T-cell (primary cell): ENCODE measurements at places on chromosomes 1 and 21. TPM values are rescaled to one million over a fixed set of nuclear protein-coding genes. Genes with fewer than 3 reads are reported as not detected.

The PTPN22 gene
- total RNA-seq = 26.6 TPM

The FAM167B gene
- total RNA-seq = 0.66 TPM

The NUAK2 gene
- 38.7 TPM for total RNA-seq

The HSD3B1 gene
- total RNA-seq = not detected

The CGN gene
- 0.58 TPM for total RNA-seq

DNA sequence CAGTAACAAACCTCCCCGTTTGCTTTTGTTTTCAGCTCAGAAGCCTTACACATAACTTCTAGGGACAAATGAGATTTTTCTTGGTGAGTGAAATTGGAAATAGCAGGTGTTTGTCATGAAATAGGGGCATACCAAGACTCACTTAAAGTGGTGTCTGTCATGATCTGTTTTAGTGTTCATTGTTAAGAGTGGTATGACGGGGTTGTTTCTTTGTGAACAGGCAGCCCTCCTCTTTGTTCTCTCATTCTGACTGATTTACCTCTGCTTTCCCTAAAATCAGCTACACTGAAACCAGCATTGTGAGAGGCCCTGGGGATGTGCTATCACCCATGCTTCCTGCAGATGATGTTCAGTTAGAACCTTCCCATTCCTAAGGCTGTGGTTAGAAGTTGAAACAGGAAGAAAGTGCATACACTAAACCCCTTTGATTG is 2.5 kb upstream of the ERO1B start:
- no peaks in the 10 kb centered on the region for H3K36me3 ChIP-seq
- H3K27ac ChIP-seq = no peak overlapping the region
- no peaks in the 10 kb centered on the region for H3K27me3 ChIP-seq

DNA sequence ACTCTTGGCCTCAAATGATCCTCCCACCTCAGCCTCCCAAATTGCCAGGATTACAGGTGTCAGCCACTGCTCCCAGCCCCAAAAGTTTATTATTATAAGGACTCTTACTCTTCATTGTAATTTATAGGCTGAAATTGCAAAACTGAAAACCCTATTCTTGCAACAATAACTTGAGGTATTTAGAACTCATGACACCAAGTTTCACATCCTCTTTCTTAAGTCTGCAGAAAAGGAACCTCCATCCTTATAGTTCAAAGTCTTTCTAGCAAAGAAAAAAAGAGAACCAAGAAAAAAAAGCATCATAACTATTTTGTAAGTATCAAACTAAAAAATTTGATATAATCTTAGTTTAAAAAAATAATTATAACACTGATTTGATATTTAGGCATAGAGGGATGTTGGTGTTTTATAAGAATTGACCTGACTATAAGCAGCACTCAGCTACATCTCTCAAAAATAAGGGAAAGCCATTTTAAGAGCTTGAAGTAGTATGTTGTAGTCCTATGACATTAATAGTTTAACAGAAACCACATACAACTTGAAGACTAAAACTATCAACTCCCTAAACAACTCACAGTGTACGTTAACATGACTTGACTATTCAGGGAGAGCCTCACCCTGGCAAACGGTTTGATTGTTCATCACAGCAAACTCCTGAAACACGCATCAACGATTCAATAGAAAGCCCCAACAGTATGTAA is 122.4 kb downstream of the AKT3 start:
- no peak for DNase-seq
- H3K36me3 ChIP-seq = peaks cover 4% of the 10 kb centered on the region
- no peak overlapping the region for H3K27ac ChIP-seq
- no peaks in the 10 kb centered on the region for H3K4me1 ChIP-seq

GRCh38 chr1:218456444-218456843 is 111.3 kb downstream of the TGFB2 start:
- no peaks in the 10 kb centered on the region for H3K36me3 ChIP-seq
- H3K27me3 ChIP-seq = no peaks in the 10 kb centered on the region
- DNase-seq = no peak
- H3K4me1 ChIP-seq = no peaks in the 10 kb centered on the region
- H3K4me3 ChIP-seq = no peak overlapping the region

- no peak for DNase-seq
- H3K27ac ChIP-seq = no peak overlapping the region
- no peaks in the 10 kb centered on the region for H3K27me3 ChIP-seq
- peaks cover 9% of the 10 kb centered on the region for H3K4me1 ChIP-seq
Measured at GRCh38 chr1:99786751-99787501, 20.5 kb upstream of the FRRS1 start.

DNA sequence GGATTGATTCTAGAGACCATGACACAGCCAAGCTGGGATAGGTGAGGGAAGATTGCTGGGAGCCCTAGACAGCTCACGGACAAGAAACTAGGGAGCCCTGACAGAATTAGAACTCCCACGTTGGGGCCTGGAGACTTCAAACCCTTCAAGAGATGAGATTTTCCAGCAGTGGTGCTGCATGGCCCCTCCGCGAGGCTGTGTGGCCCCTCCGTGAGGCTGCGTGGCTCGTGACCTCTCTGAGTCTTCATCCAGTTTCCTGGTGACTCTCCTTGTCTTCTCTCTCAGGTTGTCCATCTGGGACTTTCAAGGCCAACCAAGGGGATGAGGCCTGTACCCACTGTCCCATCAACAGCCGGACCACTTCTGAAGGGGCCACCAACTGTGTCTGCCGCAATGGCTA is 109.9 kb downstream of the LACTBL1 start:
- no peaks in the 10 kb centered on the region for H3K36me3 ChIP-seq
- no peak overlapping the region for H3K4me3 ChIP-seq
- no peaks in the 10 kb centered on the region for H3K4me1 ChIP-seq
- DNase-seq = no peak

DNA sequence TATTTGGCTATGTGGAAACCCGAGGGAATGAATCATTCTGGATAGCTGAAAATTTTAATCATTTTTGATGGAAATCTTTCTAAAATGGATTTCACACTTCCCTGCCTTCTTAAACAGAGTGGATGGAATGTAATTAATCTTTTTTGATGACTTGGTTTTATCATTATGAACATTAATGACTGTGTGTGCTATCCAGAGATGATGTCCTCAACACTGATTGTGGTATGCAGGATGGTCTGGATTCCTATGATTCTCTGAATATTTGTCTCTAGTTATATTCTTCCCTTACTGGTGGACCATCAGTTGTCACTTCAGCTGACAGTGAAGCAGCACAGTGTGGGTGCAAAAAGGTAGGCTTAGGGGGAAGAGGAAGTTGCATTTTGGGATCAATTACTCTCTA is 513.5 kb downstream of the LMO4 start:
- no peak for DNase-seq
- no peak overlapping the region for H3K27ac ChIP-seq
- no peaks in the 10 kb centered on the region for H3K4me1 ChIP-seq
- no peaks in the 10 kb centered on the region for H3K36me3 ChIP-seq
- no peak overlapping the region for H3K4me3 ChIP-seq

- no peak within 1 kb of the TSS for H3K27ac ChIP-seq
- H3K4me1 ChIP-seq = peaks cover 2% of the 10 kb centered on the region
- H3K27me3 ChIP-seq = peaks cover 14% of the 10 kb centered on the region
- no peak within 1 kb of the TSS for H3K4me3 ChIP-seq
Measured at GRCh38 chr1:209937996-209938959, at the start of gene SYT14. Gene SYT14, plus strand, starts transcription at chr1:209938217. Its CDS starts 48 bp downstream, at chr1:209938265.

DNA sequence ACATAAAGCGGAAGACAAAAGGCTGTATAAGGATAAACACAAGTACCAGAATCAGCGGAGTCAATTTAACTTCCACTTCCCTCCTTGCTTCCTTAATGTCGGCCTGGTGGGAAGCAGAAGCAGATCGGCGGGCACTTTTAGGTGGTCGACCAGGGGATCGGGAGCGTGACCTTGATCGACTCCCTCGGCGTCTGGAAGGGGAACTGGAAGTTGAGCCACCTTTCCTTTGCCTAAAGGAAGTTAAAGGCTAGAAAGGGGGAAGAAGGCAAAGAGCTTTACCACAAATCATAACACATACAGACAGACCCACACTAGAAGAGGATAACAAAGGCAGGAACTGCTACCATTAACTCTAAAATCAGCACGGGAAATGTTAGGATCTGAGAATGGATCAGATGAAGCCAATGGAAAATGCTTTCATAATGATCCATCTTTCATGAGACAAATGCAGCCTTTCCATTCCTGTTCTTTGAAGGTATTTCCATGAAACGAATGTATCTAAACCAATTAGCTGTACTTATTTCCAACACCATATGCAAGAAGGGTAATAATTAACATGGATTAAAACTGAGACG is 5.7 kb downstream of the LBR start:
- H3K4me1 ChIP-seq = peaks cover 40% of the 10 kb centered on the region
- H3K4me3 ChIP-seq = no peak overlapping the region
- H3K27ac ChIP-seq = no peak overlapping the region
- peaks cover 6% of the 10 kb centered on the region for H3K36me3 ChIP-seq
- no peaks in the 10 kb centered on the region for H3K27me3 ChIP-seq
- no peak for DNase-seq

GRCh38 chr1:175673371-175674150 is 69.8 kb downstream of the TNR start:
- H3K27ac ChIP-seq = no peak overlapping the region
- H3K4me3 ChIP-seq = no peak overlapping the region
- no peaks in the 10 kb centered on the region for H3K36me3 ChIP-seq
- H3K4me1 ChIP-seq = no peaks in the 10 kb centered on the region

DNA sequence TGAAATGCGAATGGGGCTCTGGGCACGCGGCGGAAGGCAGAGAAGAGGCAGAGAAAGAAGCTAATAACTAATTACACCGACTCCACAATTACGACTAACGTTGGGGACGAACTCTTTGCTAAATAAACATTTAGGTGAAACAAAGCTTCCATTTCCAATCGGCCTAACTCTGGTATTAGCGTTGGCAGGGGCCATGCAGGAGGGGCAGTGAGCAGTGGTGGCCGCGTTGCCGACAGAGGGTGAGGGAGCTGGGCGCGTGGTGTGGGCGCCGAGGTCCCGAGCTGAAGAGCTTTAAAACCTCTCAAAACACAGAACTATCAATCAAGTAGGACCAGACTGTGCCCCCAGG is 553 bp upstream of the NDUFV3 start:
- no peaks in the 10 kb centered on the region for H3K27me3 ChIP-seq
- peak overlapping the region; percentile 80 for H3K27ac ChIP-seq
- H3K4me1 ChIP-seq = peaks cover 20% of the 10 kb centered on the region
- no peaks in the 10 kb centered on the region for H3K36me3 ChIP-seq
- peak overlapping the region; percentile 58 for H3K4me3 ChIP-seq

DNA sequence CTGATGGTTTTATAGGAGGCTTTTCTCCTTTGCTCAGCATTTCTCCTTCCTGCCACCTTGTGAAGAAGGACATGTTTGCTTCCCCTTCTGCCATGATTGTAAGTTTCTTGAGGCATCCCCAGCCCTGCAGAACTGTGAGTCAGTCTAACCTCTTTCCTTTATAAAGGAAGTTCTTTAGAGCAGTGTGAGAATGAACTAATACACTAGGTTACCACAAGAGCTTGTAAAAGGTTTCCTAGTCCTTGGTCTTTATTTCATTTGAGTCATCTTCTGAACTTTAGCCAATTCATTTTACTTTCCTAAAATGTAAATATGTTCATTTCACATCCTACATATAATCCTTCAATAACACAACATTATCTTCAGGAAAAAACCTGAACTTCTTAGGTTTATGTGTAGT is 365.3 kb downstream of the HHIPL2 start:
- no peaks in the 10 kb centered on the region for H3K27me3 ChIP-seq
- H3K4me3 ChIP-seq = no peak overlapping the region
- DNase-seq = no peak
- no peaks in the 10 kb centered on the region for H3K36me3 ChIP-seq

DNA sequence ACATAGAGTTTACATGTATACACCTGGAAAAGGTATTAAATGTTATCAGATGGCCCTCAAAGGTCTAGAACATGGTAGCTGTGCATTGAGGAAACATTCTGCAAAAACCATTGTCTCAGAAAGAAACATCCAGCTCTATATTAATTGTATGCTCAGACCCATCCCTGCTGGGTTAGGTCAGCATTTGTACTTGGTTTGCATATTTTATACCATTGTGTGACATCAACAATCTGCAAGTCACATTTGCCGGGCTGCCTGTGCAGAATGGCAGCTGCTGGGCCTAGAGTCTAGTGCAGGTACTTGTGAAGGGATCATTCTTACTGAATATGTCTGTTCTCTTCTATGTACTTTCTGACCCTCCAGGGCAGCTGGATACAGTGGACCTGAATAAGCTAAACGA is 43.9 kb upstream of the LAMC2 start:
- H3K36me3 ChIP-seq = no peaks in the 10 kb centered on the region
- H3K27me3 ChIP-seq = no peaks in the 10 kb centered on the region
- no peak overlapping the region for H3K4me3 ChIP-seq
- no peak overlapping the region for H3K27ac ChIP-seq
- DNase-seq = no peak

DNA sequence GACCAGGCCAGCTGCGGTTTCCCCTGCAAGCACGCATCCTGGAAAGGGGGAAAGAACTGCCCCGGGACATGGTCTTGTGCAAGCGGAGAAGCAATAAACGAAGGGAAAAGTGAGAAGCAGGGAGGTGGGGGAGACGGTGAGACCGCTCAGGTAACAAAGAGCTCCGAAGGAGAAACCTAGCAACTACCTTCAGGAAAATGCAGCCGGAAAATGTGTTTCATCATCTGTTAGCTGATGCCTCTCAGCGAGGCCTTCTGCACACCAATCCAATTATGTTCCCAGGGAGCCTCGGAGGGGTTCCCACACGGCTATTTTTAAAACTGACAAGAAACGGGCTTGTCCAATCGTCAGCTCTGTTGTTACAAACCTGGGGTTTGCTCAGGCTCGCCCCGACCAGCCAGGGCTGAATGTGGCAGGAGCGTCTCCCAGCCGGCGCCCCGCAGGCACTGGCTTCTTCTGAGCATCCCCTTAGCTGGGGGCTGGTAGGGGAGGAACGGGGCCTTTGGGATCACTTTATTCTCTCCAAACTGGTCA is 3.4 kb downstream of the RIPK4 start:
- peaks cover 33% of the 10 kb centered on the region for H3K4me1 ChIP-seq
- H3K4me3 ChIP-seq = no peak overlapping the region
- peaks cover 90% of the 10 kb centered on the region for H3K27me3 ChIP-seq
- H3K27ac ChIP-seq = no peak overlapping the region
- H3K36me3 ChIP-seq = no peaks in the 10 kb centered on the region
- DNase-seq = no peak

DNA sequence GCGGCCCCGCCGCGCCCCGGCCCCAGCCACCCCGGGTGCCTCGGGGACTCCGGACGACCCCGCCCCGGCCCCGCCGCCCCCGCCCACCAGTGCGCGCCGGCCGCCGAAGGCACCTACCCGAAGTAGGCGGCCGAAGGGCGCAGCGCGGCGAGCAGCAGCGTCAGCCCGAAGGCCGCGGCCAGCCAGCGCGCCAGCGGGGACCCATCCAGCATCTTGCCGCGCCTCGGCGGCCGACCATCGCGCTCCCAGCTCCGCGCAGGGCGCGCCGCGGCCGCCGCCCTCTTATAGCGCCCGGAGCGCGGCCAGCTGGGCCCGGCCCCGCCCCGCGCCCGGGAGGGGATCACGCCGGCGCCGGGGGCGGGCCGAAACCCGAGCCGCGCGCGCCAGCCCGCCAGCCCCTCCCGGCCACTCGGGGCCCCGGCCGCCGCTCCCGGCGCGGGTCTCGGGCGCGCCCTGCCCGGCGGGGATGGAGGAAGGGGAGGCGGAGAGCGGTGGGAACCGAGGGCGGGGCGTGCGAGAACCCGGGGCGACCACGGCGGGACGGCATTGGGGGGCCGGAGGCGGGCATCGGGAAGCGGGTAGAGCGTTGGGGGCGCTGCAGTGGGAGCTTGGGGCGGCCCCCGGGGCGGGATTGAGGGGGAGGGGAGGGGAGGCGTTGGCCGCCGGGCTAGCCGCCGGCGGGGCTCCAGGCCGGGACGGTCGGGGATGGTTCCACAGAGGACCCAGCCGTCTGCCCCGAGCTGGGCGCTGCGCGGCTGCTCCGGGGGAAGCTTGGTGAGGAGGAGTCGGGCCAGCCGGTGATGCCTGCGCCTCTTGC is at the start of gene WNT9A:
Gene WNT9A, minus strand, starts transcription at position 257 of the 817 bp plus-strand sequence. Its CDS starts 45 bp downstream, at position 212.
- peaks cover 2% of the 10 kb centered on the region for H3K27me3 ChIP-seq
- H3K36me3 ChIP-seq = no peaks in the 10 kb centered on the region
- H3K4me3 ChIP-seq = peak within 1 kb of the TSS; percentile 17
